Fibroblast of villous mesenchyme (primary cell): ENCODE measurements at places on chromosomes 13 and 19. TPM values are rescaled to one million over a fixed set of nuclear protein-coding genes. Genes with fewer than 3 reads are reported as not detected.

DNA sequence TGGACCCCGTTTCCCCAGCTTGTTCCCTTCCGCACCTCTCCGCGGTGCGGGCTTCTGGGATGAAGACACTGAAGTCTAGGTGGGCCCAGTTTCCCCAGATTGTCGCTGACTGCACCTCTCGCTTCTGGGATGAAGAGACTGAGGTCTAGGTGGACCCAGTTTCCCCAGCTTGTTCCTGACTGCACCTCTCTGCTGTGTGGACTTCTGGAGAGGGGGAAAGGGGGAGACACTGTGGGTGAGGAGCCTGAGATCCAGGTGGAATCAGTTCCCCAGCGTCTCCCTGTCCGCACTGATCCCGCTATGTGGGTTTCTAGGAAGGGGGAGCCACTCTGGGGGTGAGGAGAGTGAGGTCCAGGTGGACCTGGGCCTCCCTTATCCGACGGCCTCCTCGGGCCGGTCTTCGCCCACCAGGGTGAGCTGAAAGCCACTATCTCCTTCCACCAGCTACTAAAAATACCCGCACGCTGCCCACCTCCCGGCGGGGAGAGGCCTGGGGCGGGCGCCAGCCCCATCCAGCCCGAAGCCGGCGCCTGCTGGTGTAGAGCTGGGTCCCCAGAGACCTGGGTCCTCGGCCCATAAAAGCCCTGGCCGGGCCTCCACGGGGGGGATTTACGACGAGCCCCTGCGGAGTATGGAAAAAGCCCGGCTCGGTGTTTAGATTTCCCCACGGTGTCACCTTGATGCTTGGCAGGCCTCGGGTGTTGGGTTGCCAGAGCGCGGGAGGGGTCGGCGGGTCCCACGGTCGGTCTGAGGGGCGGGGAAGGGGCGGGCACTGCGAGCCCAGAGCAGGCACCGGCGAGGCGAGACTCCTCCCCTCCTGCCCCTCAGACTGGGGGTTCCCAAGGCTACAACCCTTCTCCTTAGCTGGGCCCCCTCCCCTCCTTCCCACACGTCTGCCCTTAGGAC, 10.6 kb downstream of the FUT6 start:
- peak; percentile 89 for DNase-seq

DNA sequence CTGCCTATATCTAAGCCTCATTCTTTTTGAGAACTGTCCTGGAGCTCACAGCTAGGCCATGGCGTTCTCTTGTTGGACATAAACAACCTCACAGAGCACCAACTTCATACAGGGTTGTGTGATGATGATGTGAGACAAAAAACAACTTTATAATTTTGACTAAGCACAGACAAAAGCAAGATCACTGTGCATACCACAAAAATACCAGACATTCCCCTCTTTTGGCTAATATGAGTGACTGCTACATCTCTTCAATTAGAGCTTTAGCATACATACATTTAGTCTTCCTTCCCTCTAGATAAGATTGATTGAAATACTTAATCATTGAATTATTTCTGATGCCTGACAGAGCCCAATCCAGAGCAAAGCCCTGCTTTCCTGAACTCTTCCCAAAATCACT, 8.3 kb downstream of the MAB21L1 start:
- no peak for DNase-seq

DNA sequence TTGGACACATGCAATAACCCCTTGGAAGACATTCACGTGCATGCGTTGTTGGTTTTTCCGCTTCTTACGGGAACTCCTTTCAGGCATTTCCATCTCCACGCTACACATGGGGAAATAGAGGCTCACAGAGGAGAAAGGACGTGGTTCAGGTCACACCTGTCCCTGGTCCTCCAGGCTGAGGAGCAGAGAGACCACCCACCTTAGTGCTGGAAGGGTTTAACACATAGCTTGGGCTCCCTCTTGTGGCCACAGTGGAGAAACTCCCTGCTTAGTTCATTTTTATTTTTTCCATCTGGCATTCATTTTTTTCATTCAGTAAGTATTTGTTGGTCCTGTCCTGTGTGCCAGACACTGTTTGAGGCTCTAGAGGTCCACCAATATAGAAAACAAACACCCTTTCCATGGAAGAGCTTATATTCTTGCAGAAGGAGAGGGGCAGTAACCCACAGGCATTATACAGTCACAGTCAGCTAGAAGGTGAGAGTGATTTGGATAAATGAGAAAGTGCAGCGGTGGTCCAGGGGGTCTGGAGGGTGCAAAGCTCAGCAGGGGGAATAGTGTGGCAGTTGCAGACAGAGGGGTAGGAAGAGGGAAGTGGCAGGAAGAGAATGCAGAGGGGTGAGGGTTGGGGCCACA, 24.2 kb upstream of the TTYH1 start:
- peak; percentile 60 for DNase-seq

GRCh38 chr13:51549593-51549992, 34.7 kb upstream of the WDFY2 start:
- DNase-seq: no peak

GRCh38 chr13:23468811-23469210, 35.3 kb upstream of the SACS start:
- no peak for DNase-seq

DNA sequence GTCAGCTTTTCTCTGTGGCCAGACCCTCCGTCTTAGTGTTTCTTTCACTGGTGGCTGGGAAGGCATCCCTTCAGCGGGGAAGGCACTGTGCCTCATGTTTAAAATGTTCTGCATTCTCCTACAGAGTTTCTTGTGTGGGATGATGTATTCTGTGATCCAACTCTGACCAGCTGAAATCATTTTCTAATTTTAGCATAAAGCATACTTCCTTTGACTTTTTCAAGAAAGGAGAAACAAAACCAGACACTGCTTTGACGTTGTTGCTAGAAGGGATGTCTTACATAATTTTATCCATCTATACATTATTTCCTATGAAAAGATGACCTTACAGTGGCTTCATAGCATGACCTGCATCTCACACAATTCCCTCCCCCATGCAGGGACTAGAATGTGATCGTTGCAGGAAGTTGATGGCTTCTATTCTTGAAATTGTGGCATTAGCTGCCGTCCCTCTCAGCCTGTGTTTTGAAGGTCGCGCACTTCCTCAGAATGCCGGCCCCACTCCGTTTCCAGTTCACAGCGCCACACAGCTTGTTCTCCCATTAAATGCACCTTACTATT, 38.6 kb upstream of the TEX29 start:
- peak; percentile 64 for DNase-seq

- DNase-seq: peak; percentile 88
Measured at GRCh38 chr13:37747071-37747612, 122.4 kb downstream of the TRPC4 start.

DNA sequence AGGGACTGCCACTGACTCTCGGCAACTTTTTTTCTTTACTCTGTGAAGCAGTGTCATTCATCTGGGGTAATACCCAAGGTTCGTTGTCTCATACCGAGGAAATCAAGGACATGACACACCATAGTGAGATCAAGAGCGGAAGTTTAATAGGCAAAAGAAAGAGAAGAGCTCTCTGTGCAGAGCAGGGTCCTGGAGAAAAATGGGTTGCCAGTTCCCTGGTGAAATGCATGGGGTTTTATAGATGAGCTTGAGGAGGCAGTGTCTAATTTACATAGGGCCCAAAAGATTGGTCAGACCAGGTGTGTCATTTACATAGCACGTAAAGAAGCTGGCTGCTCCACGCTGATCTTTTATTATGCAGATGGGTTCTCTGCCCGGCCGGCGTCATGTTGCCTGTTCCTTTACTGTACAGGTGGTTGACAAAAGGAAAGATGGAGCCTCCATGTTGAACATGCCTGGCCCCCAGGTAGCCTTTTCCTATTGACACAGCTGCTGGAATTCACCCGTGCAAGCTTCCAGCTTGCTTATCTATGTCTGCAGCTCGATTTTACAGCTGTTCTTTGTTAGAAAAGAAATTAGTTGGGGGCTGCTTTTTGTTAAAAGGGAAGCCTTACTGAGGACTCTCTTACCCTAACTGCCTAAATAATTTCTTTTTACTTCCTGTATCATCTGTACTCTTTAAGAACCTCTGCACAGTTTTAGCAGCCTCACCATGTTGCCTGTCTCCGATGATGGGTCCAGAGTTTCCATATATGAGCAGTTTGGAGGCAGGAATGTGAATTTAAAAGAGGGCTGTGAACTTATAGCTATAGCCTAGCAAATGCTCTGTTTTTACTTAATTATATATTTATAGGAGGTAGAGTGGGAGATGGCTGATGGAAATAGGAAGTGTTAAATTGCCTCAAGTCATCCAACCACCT, 98.0 kb upstream of the DIAPH3 start:
- DNase-seq: no peak

DNA sequence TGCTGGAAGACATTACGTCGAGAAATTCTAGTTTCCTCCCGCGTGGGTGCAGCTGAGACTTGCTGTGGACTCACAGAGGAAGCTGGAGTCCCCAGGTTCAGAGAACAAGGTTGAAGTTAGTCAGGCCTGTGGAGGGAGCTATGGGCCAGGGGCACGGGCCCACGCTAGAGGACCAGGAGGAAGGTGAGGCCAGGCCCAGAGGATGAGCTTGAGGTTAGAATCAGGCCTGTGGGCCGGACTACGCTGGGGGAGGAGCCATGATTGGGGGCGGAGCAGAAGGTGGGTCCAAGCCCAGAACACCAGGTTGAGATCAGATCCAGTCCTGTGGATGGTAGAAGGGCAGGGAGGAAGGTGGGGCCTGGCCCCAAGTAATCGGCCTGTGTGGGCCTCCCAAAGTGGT, 32.6 kb downstream of the ZNF846 start:
- no peak for DNase-seq

DNA sequence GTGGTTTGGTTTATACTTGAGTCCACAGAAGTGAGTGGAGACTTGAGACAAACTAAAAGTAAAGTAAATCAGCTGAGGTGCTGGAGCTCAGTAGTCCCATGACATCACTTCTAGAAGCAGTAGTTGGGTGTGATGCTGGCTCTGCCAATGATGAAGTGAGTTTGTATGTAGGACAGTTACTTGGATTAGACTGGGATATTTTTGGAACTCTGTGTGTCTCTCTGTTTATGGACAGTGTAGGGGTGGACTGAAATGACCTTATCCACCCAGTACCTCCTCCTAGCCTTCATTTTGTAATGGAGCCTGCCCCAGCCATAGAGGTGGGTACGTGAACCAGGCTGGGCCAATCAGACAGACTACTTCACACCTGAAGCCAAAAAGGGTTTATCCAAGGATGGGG, 52.2 kb downstream of the POLR1D start:
- DNase-seq: no peak

DNA sequence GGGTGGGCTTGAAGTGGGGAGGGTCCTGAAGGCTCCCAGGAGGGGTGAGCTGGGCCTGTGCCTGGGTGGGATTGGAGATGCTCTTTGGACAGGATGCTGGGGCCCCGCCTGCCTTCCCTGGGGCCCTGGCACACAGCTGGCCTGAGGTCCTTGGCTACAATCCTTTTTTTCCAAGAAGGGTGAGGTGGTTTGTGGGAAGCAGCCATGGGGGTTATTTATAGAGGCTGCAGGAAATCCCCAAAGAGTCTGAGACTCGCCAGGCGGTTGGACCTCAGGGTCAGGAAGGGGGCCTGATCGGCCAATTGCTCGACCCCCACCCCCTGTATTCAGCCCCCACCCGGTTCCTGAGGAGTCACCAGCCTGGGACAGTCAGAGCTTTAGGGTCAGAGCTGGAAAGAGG, 10.0 kb downstream of the GTPBP3 start:
- DNase-seq: no peak

- no peak for DNase-seq
Measured at GRCh38 chr13:105587786-105588185, 947.7 kb downstream of the EFNB2 start.

GRCh38 chr13:46071590-46072249, 19.2 kb upstream of the ZC3H13 start:
- no peak for DNase-seq

- DNase-seq: no peak
Measured at GRCh38 chr19:20072936-20073335, 4.9 kb upstream of the ZNF90 start.

ZNF813 gene
- 1.9 and 3.0 TPM in 2 replicates for total RNA-seq

CAPN12 gene
- total RNA-seq: 0.86 TPM in 1 of 2 replicates, not detected in the other

CBARP gene
- total RNA-seq: 5.8 and 6.0 TPM in 2 replicates

SBSN gene
- total RNA-seq: under 0.01 TPM in 1 of 2 replicates, not detected in the other

LMTK3 gene
- total RNA-seq: 0.32 and 0.43 TPM in 2 replicates
